NCI-H748 treated with DMSO at 0.1 percent for 48 hours (cell line): ENCODE measurements at places on chromosomes 2 and 18.

DNA sequence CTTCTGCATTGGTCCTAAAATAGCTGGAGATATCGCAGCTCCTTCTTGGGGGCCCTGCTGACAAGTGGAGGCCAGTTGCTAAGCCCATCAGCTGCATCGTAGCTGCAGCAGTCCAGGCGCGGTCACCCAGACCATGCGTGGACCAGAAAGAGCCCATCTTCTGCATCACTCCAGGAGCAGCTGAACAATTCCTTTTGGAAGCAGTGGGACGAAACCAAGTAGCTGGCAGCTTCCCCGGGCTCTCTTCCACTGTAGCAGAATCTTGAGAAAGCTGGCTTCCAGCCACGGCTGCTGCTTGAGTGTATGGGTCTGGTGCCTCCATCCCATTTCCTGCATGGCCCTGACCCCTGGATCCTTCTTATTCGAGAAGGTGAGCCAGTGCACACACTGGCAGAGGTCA, 22.2 kb upstream of the CAB39 start:
- no peak for DNase-seq

- DNase-seq = no peak
Measured at GRCh38 chr2:11224887-11225286, 69.6 kb downstream of the SLC66A3 start.

GRCh38 chr2:52238782-52239181, 1206.8 kb upstream of the NRXN1 start:
- DNase-seq = no peak

DNA sequence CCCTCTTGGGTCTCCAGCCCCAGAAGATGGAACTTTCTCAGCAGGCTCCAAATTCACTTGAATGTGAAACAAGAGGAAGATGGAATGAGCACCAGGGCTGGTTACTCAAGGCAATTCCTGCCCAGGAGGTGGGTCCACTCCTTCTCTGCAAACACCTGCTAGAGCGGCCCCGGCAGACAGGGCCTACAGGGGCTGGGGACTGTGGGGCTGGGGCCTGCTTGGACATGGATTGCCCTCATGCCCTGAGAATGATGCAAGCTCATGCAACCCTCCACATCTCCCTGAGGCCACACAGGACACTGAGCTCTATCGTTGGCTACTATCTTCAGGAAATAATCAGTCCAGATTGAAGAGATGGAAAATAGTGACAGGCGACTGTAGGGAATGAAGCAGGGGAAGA, 39.1 kb downstream of the TFCP2L1 start:
- DNase-seq = no peak

GRCh38 chr18:8516371-8517250, 92.6 kb upstream of the RAB12 start:
- no peak for DNase-seq

DNA sequence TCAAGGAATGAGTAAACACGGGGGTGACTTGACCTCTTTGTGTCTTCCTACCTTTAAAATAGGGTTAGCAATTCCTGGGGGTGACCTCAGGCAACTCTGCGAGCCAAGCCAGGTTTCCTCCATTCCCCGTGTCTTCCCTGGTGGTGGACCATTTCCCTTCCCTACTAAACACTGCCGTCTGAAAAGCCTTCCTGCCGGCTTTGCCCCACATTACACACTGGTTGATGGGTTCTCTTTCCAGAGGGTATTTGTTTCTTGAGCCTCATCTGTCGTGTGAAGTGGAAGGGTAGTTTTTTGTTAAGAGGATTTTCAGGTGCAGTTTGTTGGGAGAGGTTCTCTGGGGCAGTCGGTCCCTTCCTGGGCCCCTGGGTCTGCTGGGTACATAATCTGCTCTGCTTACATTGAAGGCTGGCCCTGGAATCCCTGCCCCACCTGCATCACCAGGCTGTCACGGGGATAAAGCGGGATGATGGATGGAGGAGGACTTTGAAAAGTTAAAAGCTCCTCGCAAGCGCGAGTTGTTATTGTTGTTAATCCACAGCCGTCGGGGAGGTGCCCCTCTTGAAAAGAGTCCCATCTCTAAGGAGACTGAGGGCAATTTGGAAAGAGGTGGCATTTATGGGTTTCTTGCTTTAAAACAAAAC, 175.4 kb upstream of the SPRED2 start:
- no peak for DNase-seq

DNA sequence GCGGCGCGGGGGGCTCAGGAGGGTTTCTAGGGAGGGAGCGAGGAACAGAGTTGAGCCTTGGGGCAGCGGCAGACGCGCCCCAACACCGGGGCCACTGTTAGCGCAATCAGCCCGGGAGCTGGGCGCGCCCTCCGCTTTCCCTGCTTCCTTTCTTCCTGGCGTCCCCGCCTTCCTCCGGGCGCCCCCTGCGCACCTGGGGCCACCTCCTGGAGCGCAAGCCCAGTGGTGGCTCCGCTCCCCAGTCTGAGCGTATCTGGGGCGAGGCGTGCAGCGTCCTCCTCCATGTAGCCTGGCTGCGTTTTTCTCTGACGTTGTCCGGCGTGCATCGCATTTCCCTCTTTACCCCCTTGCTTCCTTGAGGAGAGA, 5.2 kb downstream of the PROC start:
- DNase-seq = no peak

GRCh38 chr18:50630895-50631294, 71.0 kb downstream of the MAPK4 start:
- DNase-seq = no peak
